ENCODE measurements at places on chromosomes 16 and 17.
A peak's percentile ranks its signal among the peaks of the same experiment; 100 is the strongest.

GRCh38 chr17:29835435-29836351 is 94.3 kb downstream of the SSH2 start:
- DNase-seq = no peak

GRCh38 chr17:38379448-38379847 is 27.8 kb downstream of the SOCS7 start:
- no peak for DNase-seq

DNA sequence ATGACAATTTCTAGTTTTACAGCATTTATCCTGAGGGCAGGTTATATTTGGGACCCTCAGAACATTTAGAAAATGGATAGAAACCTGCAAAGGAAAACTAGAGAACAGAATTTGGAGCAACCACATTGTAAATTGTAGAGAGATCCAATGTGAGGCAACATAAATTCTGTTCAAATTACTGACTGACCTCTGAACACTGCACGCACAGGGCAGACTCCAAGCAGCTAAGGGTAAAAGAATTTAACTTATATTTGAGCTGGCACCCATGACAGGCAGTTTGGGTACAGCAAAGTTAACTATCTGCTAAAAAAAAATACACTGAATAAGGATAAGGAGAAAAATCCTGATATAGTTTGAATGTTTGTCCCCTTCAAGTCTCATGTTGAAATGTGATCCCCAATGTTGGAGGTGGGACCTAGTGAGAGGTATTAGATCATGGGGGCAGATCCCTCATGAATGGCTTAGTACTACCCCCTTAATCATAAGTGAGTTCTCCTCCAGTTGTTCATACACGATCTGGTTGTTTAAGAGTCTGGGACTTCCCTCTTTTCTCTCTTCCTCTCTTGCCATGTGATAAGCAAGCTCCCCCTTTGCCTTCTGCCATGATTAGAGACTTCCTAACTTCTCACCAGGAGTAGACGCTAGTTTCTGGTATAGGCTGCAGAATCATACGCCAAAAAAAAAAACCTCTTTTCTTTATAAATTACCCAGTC is 75.7 kb downstream of the FBXL20 start:
- no peak for DNase-seq

- DNase-seq = no peak
Measured at GRCh38 chr17:39694593-39694992, 5.3 kb upstream of the ERBB2 start.

- DNase-seq = no peak
Measured at GRCh38 chr17:37476431-37477120, 13.1 kb upstream of the DUSP14 start.

GRCh38 chr16:49556606-49557446 is 183.2 kb downstream of the C16orf78 start:
- DNase-seq = no peak

- no peak for DNase-seq
Measured at GRCh38 chr17:41442739-41443138, 2.0 kb upstream of the KRT38 start.

GRCh38 chr17:75272848-75273184 is 1.8 kb upstream of the MIF4GD start:
- no peak for DNase-seq

DNA sequence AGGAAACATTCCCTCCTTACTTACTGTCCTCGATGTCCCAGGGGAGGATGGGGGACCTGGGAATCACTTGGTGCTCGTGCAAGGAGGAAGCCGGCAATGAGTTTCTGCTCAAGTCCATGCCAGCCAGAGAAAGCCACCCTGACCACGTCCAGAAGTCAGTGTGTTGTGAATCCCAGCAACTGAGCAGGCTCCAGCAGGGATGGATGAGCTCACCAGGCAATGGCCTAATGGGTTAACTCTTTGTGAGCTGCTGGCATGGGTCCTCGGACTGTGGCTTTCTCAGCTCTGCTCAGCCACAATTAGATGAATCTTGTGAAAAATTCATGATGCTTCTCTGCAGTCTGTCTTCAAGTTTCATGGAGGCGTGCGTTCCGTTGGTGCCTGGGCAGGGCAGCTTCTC is at the start of gene PIRT:
Gene PIRT (minus strand): TSS at position 167 of the 400 bp plus-strand sequence. CDS start 12,442 bp downstream, outside the sequence.
- DNase-seq = no peak

GRCh38 chr16:72532906-72533410 is 361.0 kb upstream of the PMFBP1 start:
- no peak for DNase-seq

GRCh38 chr16:55041540-55042234 is 111.0 kb downstream of the IRX5 start:
- no peak for DNase-seq

DNA sequence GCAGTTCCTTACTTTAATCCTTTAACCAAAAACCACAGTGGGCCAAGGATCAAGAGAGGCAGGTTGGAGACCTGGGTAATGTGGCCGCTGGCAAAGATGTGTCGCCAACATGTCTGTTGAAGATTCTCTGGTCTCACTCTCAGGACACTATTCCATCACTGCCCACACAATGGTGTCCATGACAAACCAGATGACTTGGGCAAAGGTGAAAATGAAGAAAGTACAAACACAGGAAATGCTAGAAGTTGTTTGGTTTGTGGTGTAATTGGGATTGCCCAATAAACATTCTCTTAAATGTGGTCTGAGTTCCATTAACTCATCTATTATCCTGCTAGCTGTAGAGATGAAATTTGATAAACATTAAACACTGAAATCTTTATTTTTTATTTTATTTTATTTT is 43.3 kb downstream of the SALL1 start:
- DNase-seq = no peak

DNA sequence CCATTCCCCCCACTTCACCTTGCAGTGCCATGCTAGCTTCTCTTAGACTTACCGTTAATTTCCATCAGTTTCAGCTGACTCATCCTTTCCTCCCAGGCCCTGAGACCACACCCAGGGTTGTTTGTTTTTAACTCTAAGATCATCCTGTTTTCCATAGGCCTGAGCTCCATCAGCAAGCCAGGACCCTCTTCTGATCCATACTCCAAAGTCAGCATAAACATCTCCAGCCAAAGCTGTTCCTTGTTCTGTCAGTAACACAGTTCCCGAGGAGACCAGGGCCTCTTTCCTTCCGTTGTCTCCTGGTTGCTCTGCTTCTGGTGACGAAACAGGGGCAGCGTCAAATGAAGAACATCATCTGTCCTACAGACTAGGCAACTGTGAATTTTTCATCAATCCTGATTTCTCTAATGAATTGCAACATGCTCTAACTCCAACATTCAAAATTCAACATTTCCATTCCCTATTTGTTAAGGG is 83.8 kb upstream of the HNF1B start:
- DNase-seq = no peak

DNA sequence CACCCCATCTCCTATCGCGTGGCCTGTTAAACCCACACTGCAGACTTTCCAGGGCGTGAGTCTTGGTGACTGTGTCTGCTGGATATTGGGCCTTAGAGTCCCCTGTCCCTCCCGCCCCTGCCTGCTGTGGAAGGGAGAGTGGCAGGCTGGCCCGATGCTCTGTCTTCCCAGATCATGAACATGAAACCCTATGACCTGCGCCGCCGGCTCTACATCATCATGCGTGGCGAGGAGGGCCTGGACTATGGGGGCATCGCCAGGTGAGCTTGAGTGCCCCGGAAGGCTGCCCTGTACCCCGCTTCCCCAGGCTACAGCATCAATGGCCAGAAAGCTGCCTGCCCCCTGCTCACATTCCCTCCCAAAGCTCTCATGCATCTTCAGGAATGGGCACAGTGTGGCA is 19.5 kb upstream of the CLEC18A start:
- no peak for DNase-seq

GRCh38 chr16:81099958-81100357 is 3.8 kb upstream of the GCSH start:
- DNase-seq = no peak

DNA sequence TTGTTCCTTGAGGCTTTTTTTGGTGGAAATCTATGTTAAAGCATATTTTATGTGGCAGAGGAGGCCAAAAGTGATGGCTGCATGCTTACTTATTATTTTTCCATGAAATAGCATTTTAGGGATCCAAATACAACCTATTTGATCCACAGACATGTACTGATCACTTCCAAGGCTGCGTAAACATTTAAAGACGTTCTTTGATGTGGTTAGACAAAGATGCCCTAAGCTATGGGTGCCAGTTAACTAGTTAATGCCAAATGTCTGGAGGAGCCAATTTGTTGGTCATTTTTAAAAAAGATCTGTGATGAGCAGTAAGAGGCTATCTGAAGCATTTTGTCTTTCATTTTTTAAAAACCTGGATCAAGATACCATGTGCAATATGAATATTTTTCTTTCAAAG is 17.3 kb upstream of the PRKCA start:
- DNase-seq = no peak

DNA sequence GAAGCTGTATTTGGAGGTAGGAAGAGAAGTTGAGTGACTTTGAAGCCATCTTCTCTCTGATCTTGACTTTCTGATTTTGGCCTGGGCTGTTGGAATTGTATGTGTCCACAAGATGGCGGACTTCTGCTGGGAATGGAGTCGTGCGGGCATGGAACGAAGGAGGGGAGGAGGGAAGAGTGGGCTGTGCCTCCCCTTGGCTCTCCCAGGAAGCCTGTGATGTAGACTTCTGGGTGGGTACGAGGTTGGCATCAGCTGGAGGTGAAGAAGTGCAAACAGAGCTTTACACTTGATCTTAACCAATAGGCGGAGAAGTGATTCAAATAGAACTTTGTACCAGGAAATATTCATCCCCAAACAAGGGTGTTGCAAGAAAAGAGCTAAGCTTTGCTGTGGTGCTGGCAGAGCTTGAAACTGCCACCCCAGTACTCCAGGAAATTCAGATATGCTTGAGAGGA is 7.4 kb upstream of the TMEM220 start:
- DNase-seq = no peak

DNA sequence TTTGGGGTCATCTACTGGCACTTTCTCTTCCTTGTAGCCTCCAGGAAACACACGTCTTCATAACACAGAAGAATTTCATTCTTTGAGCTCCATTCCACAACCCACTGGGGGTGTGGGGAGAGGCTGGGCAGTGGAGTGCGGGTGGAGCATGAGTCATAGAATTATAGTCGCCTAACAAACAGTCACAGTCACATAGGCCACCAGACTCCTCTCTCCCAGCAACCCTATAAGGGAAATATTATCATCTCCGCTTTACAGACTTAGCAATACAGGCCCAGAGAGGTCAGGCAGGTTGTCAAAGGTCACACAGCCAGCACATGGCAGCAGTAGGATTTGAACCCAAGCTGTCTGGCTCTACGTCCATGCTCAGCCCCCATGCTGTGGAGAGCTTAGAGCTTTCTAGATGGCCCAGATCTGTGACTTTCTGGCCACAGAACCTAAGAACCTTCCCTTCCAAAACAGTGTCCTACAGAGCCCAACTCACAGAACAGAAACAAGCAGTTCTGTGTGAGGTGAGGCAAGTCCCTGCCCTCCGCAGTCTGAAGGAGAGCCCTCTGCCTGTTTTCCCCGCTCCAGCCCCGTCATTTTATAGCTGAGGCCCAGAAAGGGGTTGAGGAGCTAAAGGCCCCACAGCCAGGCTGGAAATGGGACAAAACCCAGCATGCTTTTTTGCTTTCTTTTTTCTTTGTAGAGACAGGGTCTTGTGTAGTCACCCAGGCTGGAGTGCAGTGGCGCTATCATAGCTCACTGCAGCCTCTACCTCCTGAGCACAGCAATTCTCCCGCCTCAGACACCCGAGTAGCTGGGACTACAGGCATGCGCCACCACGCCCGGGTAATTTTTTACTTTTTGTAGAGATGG is 10.7 kb upstream of the LITAF start:
- DNase-seq = no peak

GRCh38 chr17:80082403-80083135 is 18.8 kb upstream of the GAA start:
- DNase-seq = no peak

GRCh38 chr17:5120036-5120435 is 4.2 kb downstream of the USP6 start:
- no peak for DNase-seq

DNA sequence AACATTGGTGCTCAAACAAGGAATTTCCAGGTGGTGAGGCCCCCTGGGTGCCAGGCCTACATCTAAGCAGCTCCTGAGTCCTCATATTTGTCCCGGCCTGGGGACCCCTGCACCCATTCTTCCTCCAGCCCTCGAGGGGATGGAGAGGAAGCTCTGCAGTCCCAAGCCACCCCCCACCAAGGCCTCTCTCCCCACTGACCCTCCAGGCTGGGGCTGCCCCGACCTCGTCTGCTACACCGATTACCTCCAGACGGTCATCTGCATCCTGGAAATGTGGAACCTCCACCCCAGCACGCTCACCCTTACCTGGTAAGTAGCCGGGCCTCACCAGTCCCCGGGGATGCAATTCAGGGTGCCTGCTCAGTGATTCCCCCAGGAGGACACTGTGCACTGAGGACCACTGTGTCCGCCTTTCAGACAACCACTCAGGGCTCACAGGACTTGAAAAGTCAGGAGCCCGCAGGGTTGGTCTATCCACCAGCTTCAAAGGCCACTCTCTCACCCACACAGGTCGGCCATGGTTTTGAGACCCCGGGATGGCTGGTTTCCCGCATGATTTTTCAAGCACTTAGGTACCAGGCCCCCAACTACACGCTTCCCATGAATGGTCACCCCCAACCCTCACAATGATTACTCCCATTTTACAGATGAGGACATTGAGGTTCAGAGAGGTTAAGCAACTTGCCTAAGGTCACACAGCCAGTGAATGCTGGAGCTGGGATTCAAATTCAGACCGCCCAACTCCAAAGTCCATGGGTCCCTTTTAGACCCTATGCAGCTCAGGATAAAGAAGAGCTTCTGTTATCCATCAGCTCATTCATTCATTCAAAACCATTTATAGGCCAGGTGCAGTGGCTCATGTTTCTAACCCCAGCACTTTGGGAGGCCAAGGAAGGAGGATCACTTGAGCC is 32.4 kb downstream of the IL21R start:
- no peak for DNase-seq

GRCh38 chr16:52191531-52192134 is 355.3 kb downstream of the TOX3 start:
- DNase-seq = peak; percentile 59

DNA sequence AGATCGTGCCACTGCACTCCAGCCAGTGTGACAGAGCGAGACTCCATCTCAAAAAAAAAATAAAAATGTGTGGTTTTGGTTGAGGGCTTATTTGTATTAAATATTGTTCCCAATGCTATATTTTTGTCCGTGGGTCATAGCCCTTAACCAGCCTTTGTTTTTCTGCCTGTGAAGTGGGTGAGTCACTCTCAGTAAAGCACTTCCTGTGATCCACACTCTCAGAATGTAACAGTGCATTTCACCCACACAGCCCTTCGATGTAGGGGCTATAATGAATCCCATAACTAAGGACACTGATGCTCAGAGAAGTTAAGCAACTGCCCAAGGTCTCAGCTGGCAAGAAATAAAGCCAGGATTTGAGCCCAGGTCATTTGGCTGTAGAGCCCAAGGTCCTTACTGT is 34.7 kb upstream of the POLR3E start:
- DNase-seq = no peak
